Stimulated activated CD8-positive, alpha-beta memory T cell treated with anti-CD3 and anti-CD28 coated beads, Interleukin-4, amount 100 ng/mL, for 1 hour (primary cell): ENCODE measurements at places on chromosomes 1 and 21.

DNA sequence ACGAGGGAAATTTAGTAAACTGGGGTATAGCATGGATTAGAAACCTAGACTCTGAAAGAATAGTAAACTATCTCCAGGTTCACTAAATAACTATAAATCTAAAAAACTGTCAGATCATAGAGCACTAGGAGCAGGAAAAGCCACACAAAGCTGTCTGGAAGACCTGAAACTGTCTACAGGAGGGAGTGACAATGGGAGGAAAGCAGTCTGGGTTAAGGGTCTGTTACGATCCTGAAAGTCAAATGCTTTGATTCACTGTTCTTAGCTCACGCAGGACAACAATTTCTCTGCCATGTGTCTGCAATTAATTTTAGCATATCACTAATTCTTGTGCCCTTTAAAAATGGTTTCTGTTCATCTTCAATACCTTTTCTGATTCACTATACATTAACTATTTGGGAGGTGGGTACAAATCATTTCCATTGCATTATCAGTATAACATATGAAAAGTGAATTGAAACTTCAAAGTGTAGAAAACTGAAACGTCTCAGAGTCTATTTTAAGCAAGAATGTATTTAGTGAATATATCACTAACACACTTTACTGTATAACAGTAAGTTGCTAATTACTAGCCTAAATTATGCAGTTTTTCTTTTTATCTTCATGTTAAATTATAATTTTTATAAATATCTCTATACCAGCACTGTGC, 18.4 kb downstream of the CEP170 start:
- no peak for DNase-seq

DNA sequence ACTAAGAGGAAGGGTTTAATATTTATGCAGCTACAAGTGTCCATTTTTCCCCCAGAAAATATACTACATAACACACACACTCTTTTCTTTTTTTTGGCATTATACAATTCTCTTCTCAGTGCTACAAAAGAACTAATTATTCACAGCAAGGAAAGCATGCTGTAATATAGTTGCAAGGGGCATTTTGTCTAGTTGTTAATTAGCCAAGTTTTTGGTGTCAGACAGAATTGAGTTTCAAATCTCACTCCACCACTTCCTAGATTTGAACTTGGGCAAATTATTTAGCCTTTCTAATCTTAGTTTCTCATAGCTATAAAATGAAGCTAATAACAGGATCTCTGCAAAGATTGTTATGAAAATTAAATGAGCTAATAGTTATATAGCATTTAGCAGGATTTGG, 60.0 kb upstream of the VTCN1 start:
- DNase-seq: no peak

GRCh38 chr1:17403081-17403480, 31.1 kb downstream of the PADI6 start:
- no peak for DNase-seq

- no peak for DNase-seq
These were observed 521.1 kb downstream of the ADGRL2 start for GRCh38 chr1:82321794-82322193.

GRCh38 chr21:46078322-46078977, 19.5 kb upstream of the COL6A2 start:
- DNase-seq: no peak

DNA sequence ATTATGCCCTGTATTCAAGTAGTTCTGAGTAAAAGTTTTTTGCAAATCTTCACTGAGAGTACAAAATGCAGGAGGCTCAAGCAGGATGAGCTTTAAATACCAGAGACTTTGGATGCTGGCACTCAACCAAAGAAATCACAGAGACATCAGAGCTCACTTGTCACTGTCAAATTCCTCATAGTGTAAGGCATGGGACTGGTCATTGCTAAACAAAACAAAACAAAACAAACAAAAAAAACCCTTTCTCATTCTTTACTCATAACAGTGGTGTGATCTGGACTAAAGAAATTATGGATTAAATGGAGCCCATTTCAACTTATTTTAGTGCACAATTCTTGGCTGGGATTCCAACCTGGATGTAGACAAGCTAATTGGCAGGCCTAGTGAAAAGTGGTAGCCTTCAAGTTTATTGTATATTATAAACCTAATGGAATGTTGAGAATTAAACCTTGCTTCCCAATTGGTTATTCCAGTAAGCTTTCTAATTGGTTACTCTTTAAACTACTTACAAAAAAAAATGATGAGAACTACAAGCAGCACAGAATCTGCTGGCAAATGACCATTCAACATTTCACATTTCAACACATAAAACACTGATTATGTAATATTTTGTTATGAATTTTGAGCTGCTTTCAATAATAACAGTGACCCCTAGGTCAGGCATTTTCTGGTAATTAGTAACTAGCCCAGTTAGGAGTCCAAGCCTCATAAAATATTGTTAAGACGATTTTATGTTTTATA, 30.6 kb upstream of the NEK7 start:
- DNase-seq: no peak

DNA sequence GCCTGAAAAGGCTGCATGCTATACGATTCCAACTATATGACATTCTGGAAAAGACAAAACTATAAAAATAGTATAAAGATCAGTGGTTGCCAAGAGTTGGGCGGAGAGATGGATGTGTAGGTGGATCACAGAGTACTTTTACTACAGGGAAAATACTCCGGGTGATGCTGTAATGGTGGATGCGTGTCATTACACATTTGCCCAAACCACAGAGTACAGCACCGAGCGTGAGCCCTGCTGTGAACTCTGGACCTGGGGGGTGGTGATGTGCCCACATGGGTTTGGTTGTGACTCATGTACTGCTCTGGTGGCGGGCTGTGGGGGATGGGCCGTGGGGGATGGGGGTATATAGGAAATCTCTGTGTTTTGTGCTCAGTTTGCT, 162.7 kb upstream of the COL6A1 start:
- DNase-seq: no peak

GRCh38 chr21:34091032-34091431, 17.7 kb downstream of the MRPS6 start:
- DNase-seq: no peak

DNA sequence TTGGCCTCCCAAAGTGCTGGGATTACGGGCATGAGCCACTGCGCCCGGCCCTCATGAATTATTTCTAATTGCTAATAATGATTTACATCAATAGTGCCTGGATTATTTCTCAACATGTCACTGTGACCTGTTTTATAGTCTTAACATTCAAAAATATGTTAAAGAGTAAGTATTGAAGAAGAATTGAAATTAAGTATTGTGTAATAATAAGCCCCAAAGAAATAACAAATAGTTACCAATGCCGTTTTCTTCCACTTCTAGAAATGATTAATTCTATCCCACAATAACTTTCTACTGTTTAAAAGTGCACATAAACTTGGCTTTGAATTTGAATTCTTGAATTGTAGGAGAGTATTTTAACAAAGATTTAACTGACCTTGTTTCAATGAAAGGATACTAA, 19.5 kb downstream of the SPATA17 start:
- no peak for DNase-seq
